ENCODE measurements at places on chromosomes 7 and 10.

DNA sequence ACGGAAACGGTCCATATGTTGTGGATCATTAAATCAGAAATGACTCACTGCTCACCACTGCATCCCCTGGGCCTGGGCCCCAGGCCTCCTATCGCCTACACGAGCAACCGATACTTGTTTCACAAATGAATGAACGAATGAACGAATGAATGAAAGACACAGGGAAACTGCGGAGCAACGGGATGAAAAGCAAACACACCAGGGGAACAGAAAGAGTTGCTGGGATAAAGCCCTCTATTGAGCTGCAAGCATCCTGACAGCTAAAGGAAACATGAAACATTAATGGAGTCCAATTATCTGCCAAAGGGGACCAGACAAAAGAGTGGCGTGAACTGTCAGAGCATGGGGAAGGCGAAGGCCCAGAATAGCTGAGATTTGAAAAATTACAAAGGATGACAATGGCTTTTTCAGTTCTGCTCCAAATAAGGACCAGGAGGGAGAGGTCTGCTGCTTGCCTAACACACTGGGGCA is 92.1 kb downstream of the GRB10 start:
- no peak for DNase-seq

DNA sequence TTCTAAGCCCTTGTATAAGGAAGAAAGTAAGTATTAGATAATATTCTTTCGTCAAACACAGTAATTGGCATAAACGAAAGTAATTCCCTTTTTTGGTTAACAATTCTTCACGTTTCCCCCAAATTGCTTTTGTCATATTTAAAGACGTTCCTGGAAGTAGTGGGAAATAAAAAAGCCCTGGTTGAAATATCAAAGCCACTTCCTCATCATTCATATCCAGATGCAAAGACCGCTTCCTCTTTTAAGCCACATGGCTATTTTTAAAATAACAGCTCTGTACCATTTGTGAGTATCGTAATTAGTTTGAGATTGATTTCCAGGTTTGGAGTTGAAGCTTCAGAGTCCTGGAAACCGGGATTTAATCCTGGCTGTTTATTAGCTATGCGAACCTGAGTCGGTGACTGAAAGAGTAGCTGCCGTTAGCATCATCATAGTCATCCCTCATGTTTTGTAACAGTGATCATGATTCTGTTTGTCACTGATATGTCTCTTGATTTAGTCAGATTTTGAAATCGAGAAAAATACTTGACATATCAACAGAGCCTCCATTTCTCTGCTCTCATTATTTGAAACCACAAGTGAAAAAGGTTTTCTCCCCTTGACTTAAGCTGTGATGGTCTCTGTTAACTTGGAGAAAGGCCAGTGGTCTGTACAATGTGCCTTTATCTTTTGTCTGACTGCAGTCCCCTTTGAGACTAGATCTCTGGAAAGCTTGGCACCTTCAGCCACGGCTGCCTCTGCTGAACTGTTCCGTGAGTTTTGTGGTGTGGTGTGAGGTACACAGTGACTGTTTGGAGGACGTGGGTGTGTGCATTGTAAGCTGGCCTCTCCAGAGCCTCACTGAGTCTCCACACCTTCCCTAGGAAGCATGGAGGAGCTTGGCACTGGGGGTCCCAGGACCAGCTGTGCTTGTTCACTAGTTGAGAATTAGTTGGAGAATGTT is 18.1 kb downstream of the OPTN start:
- DNase-seq: no peak

DNA sequence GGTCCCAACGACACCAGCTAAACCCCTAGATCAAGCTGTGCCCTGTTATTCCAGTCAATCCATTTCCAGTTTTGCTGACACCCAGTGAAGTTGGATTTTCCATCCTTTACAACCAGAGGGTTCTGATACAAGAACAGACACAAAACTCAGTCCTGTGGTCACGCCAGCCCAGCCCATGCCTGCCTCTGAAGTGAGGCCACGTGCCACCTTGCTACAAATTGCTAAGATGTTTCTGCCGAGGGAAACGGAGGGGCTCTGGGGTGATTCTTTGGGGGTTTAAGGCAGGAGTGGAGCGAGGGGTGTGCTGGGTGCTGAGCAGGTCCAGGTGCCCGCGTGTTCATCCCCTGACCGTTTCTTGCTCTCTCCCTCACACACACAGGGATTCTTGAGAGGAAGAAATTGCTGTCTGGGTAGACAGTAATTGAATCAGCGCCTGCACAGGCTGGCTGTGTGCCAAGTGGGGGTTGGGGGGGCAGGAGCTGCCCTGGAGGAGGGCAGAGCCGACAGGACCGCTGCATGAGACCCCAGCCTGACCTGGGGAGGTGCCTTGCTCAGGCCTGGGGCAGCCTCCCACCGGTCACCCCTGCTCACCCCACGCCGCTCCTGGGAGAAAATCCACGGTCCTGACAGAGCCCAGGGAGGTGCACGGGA is 38.1 kb downstream of the ADAP1 start:
- DNase-seq: no peak

- no peak for DNase-seq
Measured at GRCh38 chr10:43979551-43979950, 330.9 kb upstream of the ZNF32 start.

GRCh38 chr7:34096777-34097176 is 191.4 kb downstream of the BMPER start:
- DNase-seq: no peak

All from activated CD8-positive, alpha-beta memory T cell treated with anti-CD3 and anti-CD28 coated beads for 4 hours (primary cell).